ENCODE measurements at places on chromosomes 3 and 15. TPM values are rescaled to one million over a fixed set of nuclear protein-coding genes. Genes with fewer than 3 reads are reported as not detected.

The DAZL gene
- total RNA-seq: not detected

DNA sequence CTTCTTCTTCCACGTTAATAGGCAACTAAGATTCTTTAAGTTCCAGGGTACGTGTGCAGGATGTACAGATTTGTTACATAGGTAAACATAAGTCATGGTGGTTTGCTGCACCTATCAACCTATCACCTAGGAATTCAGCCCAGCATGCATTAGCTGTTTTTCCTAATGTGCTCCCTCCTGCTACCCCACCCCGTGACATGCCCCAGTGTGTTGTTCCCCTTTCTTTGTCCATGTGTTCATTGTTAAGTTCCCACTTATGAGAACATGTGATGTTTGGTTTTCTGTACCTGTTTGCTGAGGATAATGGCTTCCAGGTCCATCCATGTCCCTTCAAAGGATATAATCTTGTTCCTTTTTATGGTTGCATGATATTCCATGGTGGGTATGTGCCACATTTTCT is 21.1 kb downstream of the GTF2A2 start:
- no peak for DNase-seq
- no peak overlapping the region for H3K4me3 ChIP-seq
- no peaks in the 10 kb centered on the region for H3K4me1 ChIP-seq
- no peaks in the 10 kb centered on the region for H3K27me3 ChIP-seq

- no peaks in the 10 kb centered on the region for H3K36me3 ChIP-seq
- H3K4me3 ChIP-seq: no peak overlapping the region
- H3K4me1 ChIP-seq: no peaks in the 10 kb centered on the region
- H3K27me3 ChIP-seq: no peaks in the 10 kb centered on the region
- no peak overlapping the region for H3K27ac ChIP-seq
- no peak for DNase-seq
Measured at GRCh38 chr3:116155841-116156240, 289.4 kb downstream of the LSAMP start.

GRCh38 chr15:66251790-66252684 is 1.5 kb downstream of the MEGF11 start:
- H3K4me1 ChIP-seq: peaks cover 4% of the 10 kb centered on the region
- H3K4me3 ChIP-seq: peak overlapping the region; percentile 80
- no peak for DNase-seq
- H3K27me3 ChIP-seq: peaks cover 5% of the 10 kb centered on the region
- H3K36me3 ChIP-seq: no peaks in the 10 kb centered on the region

The ADGRG7 gene
- not detected for total RNA-seq

The GOLGA8M gene
- total RNA-seq: 4.0 TPM

DNA sequence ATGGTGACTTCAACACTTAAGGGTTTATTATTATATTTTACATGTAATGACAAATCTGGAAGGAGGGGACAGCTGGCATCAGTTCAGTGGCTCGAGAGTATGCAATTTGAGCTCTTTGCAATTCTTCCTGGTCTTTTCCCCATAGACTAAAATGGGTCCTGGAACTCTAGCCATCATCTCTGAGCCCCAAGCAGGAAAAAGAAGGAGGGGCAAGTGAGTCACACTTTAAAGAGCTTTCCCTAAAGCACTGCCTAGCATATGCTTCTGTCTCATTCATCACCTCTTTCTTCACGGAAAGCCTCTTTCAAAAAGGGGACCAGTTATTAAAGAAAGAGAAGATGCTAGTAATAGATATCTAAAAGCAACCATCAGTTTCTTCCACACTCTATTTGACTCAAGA is 466.3 kb downstream of the ZIC1 start:
- H3K36me3 ChIP-seq: no peaks in the 10 kb centered on the region
- no peaks in the 10 kb centered on the region for H3K4me1 ChIP-seq
- H3K27ac ChIP-seq: no peak overlapping the region
- no peak overlapping the region for H3K4me3 ChIP-seq

The EEFSEC gene
- total RNA-seq: 19.8 TPM

DNA sequence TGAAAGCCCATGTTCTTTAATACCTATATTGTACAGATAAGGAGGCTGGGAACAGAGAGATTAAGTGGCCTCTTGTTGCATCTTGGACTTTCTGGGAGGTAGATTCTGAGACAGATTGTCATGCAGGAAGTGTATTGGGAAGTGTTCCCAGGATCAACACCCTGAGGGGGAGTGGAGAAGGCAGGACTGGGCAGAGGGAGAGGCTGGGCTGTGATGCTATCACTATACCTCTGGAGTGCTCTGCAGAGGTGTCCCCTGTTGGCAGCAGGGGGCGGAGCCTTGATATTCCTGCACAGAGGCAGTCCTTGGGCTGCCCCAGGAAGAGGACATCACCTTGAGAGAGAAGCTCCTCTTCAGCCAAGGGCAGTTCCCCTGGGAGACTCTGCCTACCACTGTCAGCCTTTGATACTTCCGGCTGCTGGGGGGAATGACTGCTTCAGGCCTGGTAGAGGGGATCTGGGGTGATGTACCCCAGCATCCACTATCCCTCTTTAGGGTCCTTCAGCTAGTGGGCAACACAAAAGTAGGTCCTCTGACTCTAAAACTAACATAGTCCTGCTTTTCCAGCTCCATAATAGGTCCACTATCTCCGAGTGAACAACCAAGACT is 97.4 kb upstream of the RNU6-1 start:
- no peak overlapping the region for H3K27ac ChIP-seq
- H3K4me1 ChIP-seq: no peaks in the 10 kb centered on the region
- no peak for DNase-seq

The GOLGA8K gene
- total RNA-seq: 0.80 TPM

DNA sequence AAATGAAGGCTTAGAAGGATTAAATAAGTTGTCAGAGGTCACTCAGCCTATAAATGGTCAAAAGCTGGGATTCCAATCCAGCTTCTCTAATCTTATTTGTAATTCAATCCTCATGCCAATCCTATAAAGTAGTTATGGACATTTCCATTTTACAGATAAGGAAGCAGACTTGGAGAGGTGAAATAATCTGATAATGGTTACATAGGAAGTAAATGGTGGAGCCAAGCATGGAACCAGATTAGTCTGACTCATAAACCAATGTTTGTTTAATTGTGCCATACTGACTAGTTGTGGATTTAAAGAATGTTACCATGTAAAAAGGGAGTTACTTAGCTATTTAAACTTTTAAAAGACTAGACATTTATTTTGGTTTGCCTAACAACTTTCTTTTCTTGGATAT is 59.7 kb downstream of the KCNAB1 start:
- no peak for DNase-seq

- H3K27ac ChIP-seq: no peak overlapping the region
- H3K4me3 ChIP-seq: no peak overlapping the region
- H3K27me3 ChIP-seq: peaks cover 18% of the 10 kb centered on the region
Measured at GRCh38 chr15:48190932-48191573, 412 bp upstream of the CTXN2 start.

DNA sequence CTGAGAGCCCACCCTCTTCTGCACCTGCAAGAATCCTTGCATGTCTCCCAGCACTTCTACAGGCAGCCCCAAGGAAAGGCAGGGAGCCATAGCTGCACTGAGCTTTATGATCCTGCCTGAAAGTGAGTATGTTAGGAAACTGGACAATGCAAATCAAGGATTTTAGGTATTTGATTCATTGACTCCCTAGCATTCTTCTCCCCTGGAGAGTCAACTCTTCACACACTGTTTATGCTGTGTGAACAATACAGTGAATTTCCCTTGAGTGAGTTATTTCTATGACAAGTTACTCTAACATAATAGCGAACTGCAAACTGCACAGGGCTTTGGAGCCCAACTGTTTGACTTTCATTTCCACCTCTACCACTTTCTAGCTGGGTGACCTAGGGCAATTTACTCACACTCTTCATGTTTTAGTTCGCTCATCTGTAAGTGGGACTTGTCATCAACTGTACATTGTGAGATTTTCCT is 96.0 kb upstream of the PHLDB2 start:
- no peak for DNase-seq
- peak overlapping the region; percentile 67 for H3K27ac ChIP-seq
- H3K27me3 ChIP-seq: no peaks in the 10 kb centered on the region
- no peaks in the 10 kb centered on the region for H3K36me3 ChIP-seq
- H3K4me3 ChIP-seq: no peak overlapping the region

All from breast epithelium (tissue), 4 donors.